H9 (cell line): ENCODE measurements at places on chromosomes 1 and 21.

GRCh38 chr1:87968197-87968955 is 639.7 kb downstream of the LMO4 start:
- no peaks in the 10 kb centered on the region for H3K27me3 ChIP-seq
- H3K27ac ChIP-seq: no peak overlapping the region
- no peak overlapping the region for H3K4me3 ChIP-seq
- peak; percentile 40 for DNase-seq

GRCh38 chr1:199945591-199945990 is 81.9 kb upstream of the NR5A2 start:
- no peaks in the 10 kb centered on the region for H3K36me3 ChIP-seq
- no peak for DNase-seq
- H3K27me3 ChIP-seq: no peaks in the 10 kb centered on the region
- no peak overlapping the region for H3K4me3 ChIP-seq

DNA sequence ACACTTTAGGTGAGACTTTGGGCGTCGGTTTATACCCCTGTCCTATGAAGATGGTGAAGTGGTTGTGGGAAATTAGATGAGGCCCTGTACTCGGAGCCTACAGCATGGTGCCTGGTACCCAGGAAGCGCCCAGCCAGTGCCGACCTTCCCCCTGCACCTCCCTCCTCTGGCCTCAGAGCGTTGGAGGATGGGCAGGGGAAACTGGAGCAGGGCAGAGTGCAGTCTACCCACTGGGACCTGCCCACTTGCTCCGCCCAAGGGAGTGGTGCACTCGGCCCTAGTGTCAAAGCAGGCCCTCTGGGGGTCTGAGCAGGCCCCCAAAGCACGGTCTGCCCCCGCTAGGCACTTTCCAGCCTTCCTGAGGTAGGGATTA is 13.0 kb upstream of the TTC22 start:
- DNase-seq: no peak
- no peaks in the 10 kb centered on the region for H3K36me3 ChIP-seq
- no peak overlapping the region for H3K27ac ChIP-seq
- H3K4me3 ChIP-seq: peak overlapping the region; percentile 60; the same call in 2 of the 3 replicates
- H3K27me3 ChIP-seq: no peaks in the 10 kb centered on the region

DNA sequence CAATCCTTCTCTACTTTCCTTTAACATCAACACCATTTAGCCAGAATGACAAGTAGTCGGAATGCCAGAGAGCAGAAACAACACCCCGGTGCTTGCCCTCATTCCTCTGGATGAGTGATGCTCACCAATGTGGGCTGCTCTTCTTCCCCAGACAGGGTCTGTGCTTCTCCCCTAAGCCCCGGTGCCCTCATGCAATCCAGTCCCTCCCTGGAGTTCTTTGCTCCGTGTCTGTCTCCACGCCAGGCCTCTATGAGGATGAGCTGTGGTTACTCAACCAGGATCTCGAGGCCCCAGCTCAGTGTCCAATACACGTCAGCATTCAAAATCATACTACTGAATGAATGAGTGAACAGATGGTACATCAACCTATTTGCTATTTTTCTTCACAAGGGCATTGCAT is 29.7 kb upstream of the PDE9A start:
- no peak overlapping the region for H3K27ac ChIP-seq
- H3K36me3 ChIP-seq: no peaks in the 10 kb centered on the region
- no peaks in the 10 kb centered on the region for H3K27me3 ChIP-seq
- no peak overlapping the region for H3K4me3 ChIP-seq
- no peaks in the 10 kb centered on the region for H3K4me1 ChIP-seq

- no peaks in the 10 kb centered on the region for H3K27me3 ChIP-seq
- no peak overlapping the region for H3K4me3 ChIP-seq
- DNase-seq: no peak
- H3K4me1 ChIP-seq: no peaks in the 10 kb centered on the region; the same call in 1 of the 2 replicates
These were observed 145.6 kb downstream of the CAMTA1 start for GRCh38 chr1:6930732-6931300.

GRCh38 chr1:151981178-151981525 is 12.5 kb downstream of the S100A10 start:
- H3K27ac ChIP-seq: no peak overlapping the region
- no peaks in the 10 kb centered on the region; the same call in 1 of the 3 replicates for H3K36me3 ChIP-seq
- no peaks in the 10 kb centered on the region for H3K4me1 ChIP-seq
- no peak for DNase-seq
- H3K27me3 ChIP-seq: no peaks in the 10 kb centered on the region

DNA sequence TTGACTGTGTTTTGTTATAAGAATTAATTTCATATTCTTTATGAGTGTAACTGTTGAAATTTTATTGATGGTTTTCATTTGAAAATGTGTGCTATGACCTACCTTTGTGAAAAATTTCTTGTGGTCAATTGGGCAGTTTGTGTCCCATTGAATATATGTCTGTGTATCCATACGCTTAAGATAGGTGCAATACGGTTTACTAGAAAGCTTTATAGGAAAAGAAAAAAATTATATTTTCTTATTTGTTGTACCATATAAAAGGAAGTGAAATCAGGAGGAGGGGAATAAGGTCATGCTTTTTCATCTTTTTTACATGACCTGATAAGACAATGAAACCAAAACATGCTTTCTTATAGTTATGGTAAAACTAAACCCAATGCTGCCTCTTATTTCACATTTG is 807.7 kb downstream of the USP25 start:
- H3K4me1 ChIP-seq: no peaks in the 10 kb centered on the region
- no peaks in the 10 kb centered on the region for H3K27me3 ChIP-seq
- H3K4me3 ChIP-seq: no peak overlapping the region
- no peak overlapping the region for H3K27ac ChIP-seq
- no peak for DNase-seq

- H3K27me3 ChIP-seq: no peaks in the 10 kb centered on the region
- no peak overlapping the region for H3K4me3 ChIP-seq
- DNase-seq: no peak
- no peaks in the 10 kb centered on the region for H3K36me3 ChIP-seq
- peaks cover 3% of the 10 kb centered on the region; the same call in 1 of the 2 replicates for H3K4me1 ChIP-seq
- no peak overlapping the region for H3K27ac ChIP-seq
These were observed 15.2 kb downstream of the GADD45A start for GRCh38 chr1:67700220-67700619.

GRCh38 chr21:42232176-42232825 is 13.4 kb downstream of the ABCG1 start:
- DNase-seq: no peak
- H3K27me3 ChIP-seq: peaks cover 7% of the 10 kb centered on the region; the same call in 1 of the 2 replicates
- no peaks in the 10 kb centered on the region; the same call in 1 of the 2 replicates for H3K4me1 ChIP-seq

DNA sequence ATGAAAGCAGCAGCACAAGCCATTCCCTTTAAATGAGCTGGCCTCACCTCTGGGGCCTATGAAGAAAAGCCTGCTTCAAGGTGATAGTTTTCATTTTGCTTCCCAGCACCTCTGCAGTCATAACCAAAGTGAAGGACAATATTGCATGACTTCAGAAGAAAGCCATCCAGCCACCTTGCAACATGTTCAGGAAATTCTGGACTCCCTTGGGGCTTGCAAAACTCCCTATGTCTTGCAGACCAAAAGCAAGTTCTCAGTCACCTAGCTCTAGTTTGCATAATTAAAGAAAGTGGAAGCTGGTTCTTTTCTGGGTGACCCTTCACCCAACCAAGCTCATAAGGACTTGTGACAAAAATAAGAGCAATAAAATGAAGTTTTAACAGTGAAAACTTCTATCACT is 87.6 kb downstream of the GFI1 start:
- no peaks in the 10 kb centered on the region for H3K4me1 ChIP-seq
- H3K27ac ChIP-seq: no peak overlapping the region

DNA sequence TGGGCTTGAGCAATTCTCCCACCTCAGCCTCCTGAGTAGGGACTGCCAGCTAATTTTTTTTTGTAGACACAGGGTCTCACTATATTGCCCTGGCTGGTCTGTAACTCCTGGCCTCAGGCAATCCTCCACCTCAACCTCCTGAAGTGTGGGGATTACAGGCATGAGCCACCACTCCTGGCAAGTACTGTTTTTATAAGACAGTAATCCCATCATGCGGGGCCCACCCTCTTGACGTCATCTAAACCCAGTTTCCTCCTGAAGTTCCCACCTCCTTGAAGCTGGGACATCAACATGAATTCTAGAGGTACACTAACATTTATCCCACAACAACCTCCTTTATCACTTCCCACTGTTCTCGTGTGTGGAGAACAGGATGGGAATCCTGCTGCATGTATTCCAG is 104.7 kb downstream of the SPATA46 start:
- H3K27me3 ChIP-seq: no peaks in the 10 kb centered on the region
- H3K27ac ChIP-seq: no peak overlapping the region
- 0 out of 2 replicates have a peak, but pooled peaks cover 2% of the 10 kb centered on the region for H3K4me1 ChIP-seq
- no peaks in the 10 kb centered on the region for H3K36me3 ChIP-seq
- no peak overlapping the region for H3K4me3 ChIP-seq
- DNase-seq: no peak

DNA sequence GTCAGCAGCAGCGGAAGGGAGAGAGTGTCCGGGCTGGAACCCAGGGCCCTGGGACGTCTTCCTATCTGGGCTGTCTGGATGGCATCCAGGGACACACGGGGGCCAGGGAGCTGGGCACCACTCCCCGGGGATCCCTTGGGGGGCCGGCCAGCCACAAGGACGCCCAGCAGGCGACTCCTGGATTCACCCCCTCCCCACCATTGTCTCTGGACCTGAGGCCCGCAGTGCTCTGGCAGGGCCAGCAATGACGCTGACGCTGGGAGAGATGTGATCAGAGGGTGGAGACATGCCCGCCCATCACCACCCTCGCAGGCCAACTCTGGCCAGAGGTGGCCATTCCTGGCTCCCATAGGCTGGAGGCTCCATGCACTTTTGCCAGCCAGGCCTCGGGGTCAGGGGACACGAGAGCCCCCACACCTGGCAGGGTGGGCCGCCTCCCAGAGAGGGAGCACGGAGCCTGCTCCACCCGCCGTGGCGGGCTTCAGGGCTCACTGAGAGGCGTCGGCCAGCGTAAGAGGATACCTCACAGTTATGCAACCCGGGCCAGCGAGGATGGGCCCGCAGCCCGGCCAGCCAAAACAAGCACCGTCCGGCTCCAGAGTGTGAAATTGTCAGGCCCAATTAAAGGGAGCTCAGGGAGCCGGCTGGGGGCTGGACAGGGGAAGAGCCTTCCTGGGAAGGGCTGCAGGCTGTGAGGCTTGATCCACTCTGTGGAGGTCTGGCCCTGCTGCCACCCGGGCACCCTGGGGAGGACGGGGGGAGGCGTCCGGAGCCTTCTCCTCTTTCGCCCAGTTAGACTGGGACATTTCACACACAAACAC is 10.3 kb downstream of the ACTRT2 start:
- no peak overlapping the region for H3K4me3 ChIP-seq
- H3K27me3 ChIP-seq: no peaks in the 10 kb centered on the region
- no peak overlapping the region for H3K27ac ChIP-seq
- peaks cover 6% of the 10 kb centered on the region for H3K36me3 ChIP-seq

- H3K27me3 ChIP-seq: no peaks in the 10 kb centered on the region
- DNase-seq: no peak
- no peaks in the 10 kb centered on the region for H3K36me3 ChIP-seq
- no peak overlapping the region for H3K4me3 ChIP-seq
These were observed 8.4 kb upstream of the CDC14A start for GRCh38 chr1:100343897-100344296.

- H3K27ac ChIP-seq: peak overlapping the region; percentile 48
- peak overlapping the region; percentile 63; the same call in 2 of the 3 replicates for H3K4me3 ChIP-seq
- H3K36me3 ChIP-seq: no peaks in the 10 kb centered on the region; the same call in 2 of the 3 replicates
- H3K4me1 ChIP-seq: peaks cover 6% of the 10 kb centered on the region; the same call in 1 of the 2 replicates
- H3K27me3 ChIP-seq: no peaks in the 10 kb centered on the region
These were observed 9.7 kb upstream of the LRRC53 start for GRCh38 chr1:74522148-74522547.

DNA sequence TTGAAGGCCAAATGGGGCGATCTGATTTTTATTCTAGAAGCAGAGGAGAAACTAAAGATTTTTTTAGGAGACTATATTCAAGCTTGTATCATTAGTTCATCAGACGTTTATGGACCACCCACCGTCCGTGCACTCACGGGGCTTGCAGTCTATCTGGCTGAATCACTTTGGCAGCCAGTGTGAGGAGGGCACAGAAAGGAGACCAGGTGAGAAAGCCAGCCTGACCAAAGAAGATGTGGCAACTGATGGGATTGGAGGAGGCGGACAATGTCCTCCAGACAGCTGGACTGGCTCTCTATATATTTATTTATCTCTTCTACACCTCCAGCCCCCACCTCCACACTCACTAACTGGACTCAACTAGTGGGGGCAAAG is 822 bp upstream of the ELOVL1 start:
- no peaks in the 10 kb centered on the region for H3K27me3 ChIP-seq
- H3K4me3 ChIP-seq: peak overlapping the region; percentile 83

DNA sequence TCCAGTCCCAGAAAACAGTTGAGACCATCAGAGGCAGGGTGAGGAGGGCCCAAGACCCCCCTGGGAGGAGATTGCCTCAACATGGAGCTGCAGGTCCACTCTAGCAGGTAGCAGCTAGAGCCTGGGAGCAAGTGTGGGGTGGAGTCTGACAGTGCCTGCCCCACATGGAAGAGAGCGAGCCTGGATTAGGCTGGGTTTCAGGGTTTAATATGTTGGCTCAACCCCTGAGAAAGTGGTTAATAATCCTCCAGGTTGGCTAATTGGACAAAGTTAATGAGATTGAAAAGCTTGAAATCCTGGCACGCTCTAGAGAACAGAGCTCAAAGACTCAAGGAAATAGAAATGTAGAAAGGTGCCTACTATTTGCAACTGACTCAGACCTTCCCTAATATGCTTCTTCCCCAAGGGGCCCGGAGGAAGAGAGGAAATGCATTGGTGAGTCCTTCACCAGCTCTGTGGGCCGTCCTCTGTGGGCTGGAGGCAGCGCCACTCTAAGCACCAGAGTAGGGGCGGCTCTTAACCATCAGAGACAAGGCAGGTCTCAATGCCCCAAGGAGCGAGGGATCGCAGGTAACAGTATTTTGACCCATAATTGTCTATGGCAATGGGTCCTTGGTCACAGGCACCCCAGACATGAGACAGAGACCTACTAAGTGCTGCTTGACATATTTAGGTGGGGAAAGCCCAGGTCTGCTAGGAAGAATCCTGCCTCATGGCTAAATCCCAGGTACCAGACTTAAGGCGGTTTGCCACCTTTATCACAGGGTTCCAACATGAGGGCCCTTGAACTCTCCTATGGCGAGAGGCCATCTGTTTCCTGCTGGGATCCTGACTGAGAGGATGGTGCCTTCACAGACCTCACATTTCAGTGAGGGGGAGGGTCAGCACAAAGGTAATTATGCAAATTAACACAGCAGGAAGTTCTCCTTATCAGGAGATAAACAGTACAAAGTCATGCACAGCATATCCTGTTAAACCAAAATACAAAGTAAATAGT is 33.8 kb downstream of the RSPH1 start:
- peak; percentile 30 for DNase-seq
- peaks cover 7% of the 10 kb centered on the region; the same call in 1 of the 2 replicates for H3K4me1 ChIP-seq
- no peak overlapping the region for H3K27ac ChIP-seq
- H3K27me3 ChIP-seq: no peaks in the 10 kb centered on the region
- H3K36me3 ChIP-seq: no peaks in the 10 kb centered on the region
